Heart right ventricle (tissue), 16 donors: ENCODE measurements at places on chromosomes 13 and 19. TPM values are rescaled to one million over a fixed set of nuclear protein-coding genes. Genes with fewer than 3 reads are reported as not detected.

Gene LILRB2
- 2.7 TPM for total RNA-seq

Gene PTH2
- not detected for total RNA-seq

GRCh38 chr19:18601875-18602274 lies 4.7 kb downstream of the CRLF1 start:
- H3K36me3 ChIP-seq: no peaks in the 10 kb centered on the region
- H3K4me1 ChIP-seq: peaks cover 12% of the 10 kb centered on the region
- H3K4me3 ChIP-seq: no peak overlapping the region
- no peak overlapping the region for H3K27ac ChIP-seq
- no peak for DNase-seq
- H3K27me3 ChIP-seq: peaks cover 81% of the 10 kb centered on the region

- H3K36me3 ChIP-seq: no peaks in the 10 kb centered on the region
- H3K4me3 ChIP-seq: no peak overlapping the region
- no peaks in the 10 kb centered on the region for H3K27me3 ChIP-seq
- no peaks in the 10 kb centered on the region for H3K4me1 ChIP-seq
- DNase-seq: no peak
- no peak overlapping the region for H3K27ac ChIP-seq
These were observed 85.1 kb upstream of the UFM1 start for GRCh38 chr13:38264363-38265131.

DNA sequence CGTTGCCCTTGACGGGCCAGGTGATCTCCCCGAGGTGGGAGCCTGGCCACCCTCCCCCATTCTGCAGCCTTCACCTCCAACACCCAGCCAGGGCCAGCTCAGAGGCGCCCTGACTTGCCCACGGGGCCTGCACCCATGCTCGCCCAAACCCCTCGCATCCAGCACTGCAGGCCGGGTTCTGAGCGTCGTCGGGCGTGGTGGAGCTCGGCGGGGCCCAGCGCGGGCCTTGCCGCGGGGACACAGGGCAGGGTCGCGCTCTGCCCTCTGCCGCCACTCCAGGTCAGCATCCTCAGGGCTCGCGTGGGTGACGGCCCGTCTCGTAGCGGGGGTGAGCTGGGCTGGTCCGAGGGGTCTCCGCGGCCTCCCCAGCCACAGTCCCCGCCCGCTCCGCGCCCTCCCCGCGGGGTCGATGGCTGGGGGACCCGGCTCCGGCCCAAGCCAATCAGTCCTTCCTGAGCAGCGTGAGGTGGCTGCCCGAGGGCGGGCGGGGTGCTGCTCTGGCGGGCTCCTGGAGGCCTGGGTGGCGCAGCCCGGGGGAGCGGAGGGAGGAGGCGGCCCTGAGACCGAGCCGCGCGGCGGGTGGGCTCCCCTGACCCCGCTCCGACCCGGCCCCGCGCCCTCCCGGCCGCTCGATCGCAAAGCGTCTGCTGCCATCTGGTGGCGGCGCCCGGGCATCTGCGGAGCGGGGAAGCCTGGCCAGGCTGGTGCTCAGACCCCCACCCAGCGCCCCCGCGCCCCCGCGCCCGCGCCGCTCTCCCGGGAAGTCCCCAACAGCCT lies 61.4 kb downstream of the CCNE1 start:
- peaks cover 6% of the 10 kb centered on the region for H3K4me1 ChIP-seq
- H3K4me3 ChIP-seq: peak overlapping the region; percentile 52
- peak; percentile 60 for DNase-seq
- H3K36me3 ChIP-seq: no peaks in the 10 kb centered on the region

GRCh38 chr19:9342610-9343304 lies 18.8 kb downstream of the ZNF559 start:
- H3K36me3 ChIP-seq: peaks cover 11% of the 10 kb centered on the region
- H3K4me3 ChIP-seq: no peak overlapping the region
- no peaks in the 10 kb centered on the region for H3K27me3 ChIP-seq
- no peaks in the 10 kb centered on the region for H3K4me1 ChIP-seq
- DNase-seq: no peak

- H3K27ac ChIP-seq: peak overlapping the region; percentile 93
- H3K4me1 ChIP-seq: peaks cover 63% of the 10 kb centered on the region
- DNase-seq: no peak
- H3K36me3 ChIP-seq: no peaks in the 10 kb centered on the region
- H3K4me3 ChIP-seq: no peak overlapping the region
- H3K27me3 ChIP-seq: no peaks in the 10 kb centered on the region
These were observed 114.8 kb downstream of the COL4A2 start for GRCh38 chr13:110421696-110422385.

GRCh38 chr19:40716031-40716481 lies 630 bp downstream of the COQ8B start:
- H3K27ac ChIP-seq: peak overlapping the region; percentile 98
- DNase-seq: no peak
- peaks cover 24% of the 10 kb centered on the region for H3K36me3 ChIP-seq
- H3K4me1 ChIP-seq: peaks cover 46% of the 10 kb centered on the region
- no peaks in the 10 kb centered on the region for H3K27me3 ChIP-seq

- no peaks in the 10 kb centered on the region for H3K27me3 ChIP-seq
- DNase-seq: peak; percentile 46
- H3K4me1 ChIP-seq: peaks cover 7% of the 10 kb centered on the region
- H3K4me3 ChIP-seq: no peak overlapping the region
- no peak overlapping the region for H3K27ac ChIP-seq
These were observed 43.1 kb downstream of the TMEM255B start for GRCh38 chr13:113802090-113802531.
